Activated CD4-positive, alpha-beta memory T cell treated with anti-CD3 and anti-CD28 coated beads for 36 hours (primary cell): ENCODE measurements at places on chromosomes 3 and 15.

DNA sequence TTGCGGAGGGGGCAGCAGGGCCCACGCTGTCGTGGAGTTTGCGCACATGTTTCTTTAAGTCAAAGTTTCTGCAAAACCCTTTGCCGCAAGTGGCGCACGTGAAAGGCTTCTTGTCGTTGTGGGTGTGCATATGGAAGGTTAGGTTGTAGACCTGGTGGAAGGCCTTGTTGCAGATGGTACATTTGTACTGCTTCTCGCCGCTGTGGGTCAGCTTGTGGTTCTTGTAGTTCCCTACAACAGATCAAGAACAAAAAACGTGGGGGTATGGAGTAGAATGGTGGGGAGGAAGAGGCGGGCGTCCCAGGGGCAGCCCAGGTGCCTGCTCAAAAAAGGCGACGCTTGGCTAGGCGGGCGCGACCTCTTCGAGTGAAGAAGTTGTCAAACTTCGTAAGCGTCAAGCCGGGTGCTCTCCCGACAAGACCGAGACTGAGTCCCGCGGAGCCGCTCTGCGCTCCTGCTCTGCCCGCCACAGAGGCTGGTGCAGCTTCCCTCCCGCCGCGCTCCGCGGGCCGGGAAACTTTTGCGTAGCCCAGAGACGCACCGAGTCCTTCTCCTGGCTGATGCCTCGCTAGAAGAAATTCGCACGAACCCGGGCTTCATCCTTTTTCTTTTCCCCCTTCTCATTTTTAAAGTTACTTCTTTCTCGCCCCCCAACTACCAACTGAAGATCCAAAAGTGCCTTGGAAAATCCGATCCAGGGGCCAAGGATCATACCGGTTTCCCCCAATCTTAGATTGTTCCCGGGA lies 3.1 kb downstream of the FEZF2 start:
- H3K4me1 ChIP-seq, result peaks cover 13% of the 10 kb centered on the region
- H3K27me3 ChIP-seq, result peaks cover 79% of the 10 kb centered on the region
- no peaks in the 10 kb centered on the region for H3K36me3 ChIP-seq
- H3K27ac ChIP-seq, result no peak overlapping the region
- no peak overlapping the region for H3K4me3 ChIP-seq
- DNase-seq, result no peak

- no peaks in the 10 kb centered on the region for H3K36me3 ChIP-seq
- H3K27ac ChIP-seq, result no peak overlapping the region
- no peaks in the 10 kb centered on the region for H3K4me1 ChIP-seq
- DNase-seq, result no peak
- H3K4me3 ChIP-seq, result no peak overlapping the region
- H3K27me3 ChIP-seq, result no peaks in the 10 kb centered on the region
Observed at GRCh38 chr3:23254282-23254681, 51.2 kb downstream of the UBE2E2 start.

- DNase-seq, result no peak
- H3K4me3 ChIP-seq, result no peak overlapping the region
- H3K4me1 ChIP-seq, result peaks cover 18% of the 10 kb centered on the region
- H3K27me3 ChIP-seq, result no peaks in the 10 kb centered on the region
Observed at GRCh38 chr3:125552401-125552800, 32.4 kb upstream of the SNX4 start.

- no peak overlapping the region for H3K27ac ChIP-seq
- DNase-seq, result no peak
Observed at GRCh38 chr3:22734756-22735155, 468.4 kb upstream of the UBE2E2 start.

DNA sequence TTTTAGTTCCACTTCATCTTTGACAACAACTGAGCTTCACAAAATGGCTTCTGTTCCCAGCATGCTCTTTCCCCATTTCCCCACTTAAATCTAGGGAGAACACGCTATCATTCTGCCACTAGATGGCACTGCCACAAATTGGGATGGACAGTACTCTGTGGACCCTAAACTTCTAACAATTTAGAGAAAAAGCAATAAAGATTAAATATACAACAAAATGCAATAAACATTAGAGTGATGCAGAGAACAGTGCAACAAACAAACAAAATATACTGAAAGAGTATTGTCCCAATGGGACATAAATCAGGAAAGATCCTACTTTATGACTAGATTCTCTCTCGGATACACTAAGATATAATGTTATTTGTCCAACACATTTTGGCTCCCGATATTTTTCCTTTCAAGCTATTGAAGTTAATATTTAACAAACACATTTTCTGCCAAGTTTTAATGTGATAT lies 169.7 kb upstream of the TMCO5A start:
- H3K27me3 ChIP-seq, result no peaks in the 10 kb centered on the region
- H3K4me3 ChIP-seq, result no peak overlapping the region
- peak; percentile 22 for DNase-seq
- no peak overlapping the region for H3K27ac ChIP-seq
- H3K4me1 ChIP-seq, result peaks cover 13% of the 10 kb centered on the region

GRCh38 chr3:9028134-9028533 lies 64.9 kb upstream of the RAD18 start:
- H3K36me3 ChIP-seq, result no peaks in the 10 kb centered on the region
- no peaks in the 10 kb centered on the region for H3K27me3 ChIP-seq
- no peak overlapping the region for H3K4me3 ChIP-seq
- no peaks in the 10 kb centered on the region for H3K4me1 ChIP-seq
